ENCODE measurements at places on chromosomes 7 and 10. TPM values are rescaled to one million over a fixed set of nuclear protein-coding genes. Genes with fewer than 3 reads are reported as not detected.

The CRPPA gene
- 5.6 TPM for polyA plus RNA-seq

The GRB10 gene
- polyA plus RNA-seq: 40.4 TPM

The OIT3 gene
- polyA plus RNA-seq: 3.8 TPM

The HMX3 gene
- not detected for polyA plus RNA-seq

The PRSS37 gene
- 0.30 TPM for polyA plus RNA-seq

The PAX4 gene
- polyA plus RNA-seq: not detected

The HSPA12A gene
- polyA plus RNA-seq: 32.8 TPM

The COPG2 gene
- polyA plus RNA-seq: 69.7 TPM

The ASB10 gene
- polyA plus RNA-seq: not detected

The VWC2 gene
- 1.1 TPM for polyA plus RNA-seq

GRCh38 chr10:119371704-119372663 is 164.6 kb downstream of the GRK5 start:
- DNase-seq: no peak

DNA sequence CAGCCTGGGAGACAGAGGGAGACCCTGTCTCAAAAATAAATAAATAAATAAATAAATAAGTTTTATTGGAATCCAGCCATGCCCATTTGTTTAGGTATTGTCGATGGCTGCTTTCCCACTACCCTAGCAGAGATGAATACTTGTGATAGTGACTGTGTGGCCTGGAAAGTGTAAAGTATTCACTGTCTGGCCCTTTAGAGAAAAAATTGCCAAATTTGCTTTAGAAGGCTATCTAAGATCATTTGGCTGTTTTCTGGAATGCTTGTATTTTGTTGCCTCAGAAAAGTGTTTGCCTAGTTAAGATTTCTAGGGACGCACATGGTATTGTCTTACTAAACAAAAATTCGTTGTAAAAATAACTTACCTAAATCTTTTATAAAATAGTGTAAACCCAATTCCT is 35.4 kb downstream of the CHN2 start:
- no peak for DNase-seq

- peak; percentile 66 for DNase-seq
Measured at GRCh38 chr10:117216611-117217195, 19.4 kb downstream of the KCNK18 start.

DNA sequence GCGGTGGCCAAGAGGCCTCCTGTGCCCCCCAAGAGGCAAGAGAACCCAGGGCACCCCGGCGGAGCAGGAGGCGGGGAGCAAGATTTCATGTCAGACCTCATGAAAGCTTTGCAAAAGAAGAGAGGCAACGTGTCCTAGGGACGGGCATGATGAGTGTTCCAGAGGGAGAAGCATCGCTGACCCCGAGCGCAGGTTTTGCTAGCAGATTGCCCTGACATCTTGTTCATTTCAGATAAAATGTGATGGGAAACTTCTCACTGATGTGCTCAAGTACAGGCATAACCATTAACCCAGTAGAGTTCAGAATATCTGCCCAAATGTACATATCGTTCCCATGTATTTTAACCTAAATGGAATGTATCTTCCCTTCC is 129.2 kb downstream of the APBB1IP start:
- DNase-seq: no peak

- no peak for DNase-seq
Measured at GRCh38 chr7:100685049-100685605, 8.9 kb downstream of the GIGYF1 start.

DNA sequence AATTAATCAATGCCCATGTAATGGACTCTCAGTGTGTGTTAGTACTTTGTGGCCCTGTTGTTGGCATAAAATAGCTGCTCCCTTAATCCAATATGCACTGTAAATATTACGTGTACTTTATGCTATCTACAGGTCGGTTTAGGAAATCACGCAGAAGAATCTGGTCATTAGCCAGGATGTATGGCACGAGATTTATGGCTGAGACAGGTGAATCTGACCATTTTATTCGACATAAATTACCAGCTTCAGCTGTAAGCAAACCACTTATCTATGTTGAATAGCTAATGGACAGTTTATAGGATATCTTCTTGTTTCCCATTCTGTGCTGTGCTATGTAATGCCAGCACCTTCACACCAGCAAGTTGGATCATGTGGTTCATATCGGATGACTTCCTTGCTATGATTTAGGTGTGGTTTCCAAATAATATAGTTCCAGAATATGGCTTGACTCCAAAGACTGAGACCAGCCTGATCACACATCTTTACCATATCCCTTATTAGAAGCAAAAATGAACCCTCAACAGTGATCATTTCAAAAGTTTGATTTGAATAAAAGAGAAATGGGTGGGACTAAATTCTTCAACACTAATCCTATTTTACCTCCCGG is 301.4 kb downstream of the AHR start:
- no peak for DNase-seq

DNA sequence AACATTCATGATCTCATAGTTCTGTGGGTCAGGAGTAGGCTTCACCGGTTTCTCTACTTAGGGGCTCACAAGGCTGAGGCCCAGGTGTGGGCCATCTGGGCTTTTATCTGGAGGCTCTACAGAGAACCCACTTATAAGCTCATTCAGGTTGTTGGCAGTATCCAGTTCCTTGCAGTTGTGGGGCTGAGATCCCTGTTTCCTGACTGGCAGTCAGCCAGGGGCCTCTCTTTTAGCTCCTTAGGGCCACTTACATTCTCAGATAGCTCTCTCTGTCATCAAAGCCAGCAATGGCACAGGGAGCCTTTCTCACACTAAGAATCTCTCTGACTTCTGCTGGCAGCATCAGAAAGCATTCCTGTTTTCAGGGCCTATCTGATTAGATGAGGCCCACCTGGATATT is 18.2 kb upstream of the HECTD2 start:
- no peak for DNase-seq

DNA sequence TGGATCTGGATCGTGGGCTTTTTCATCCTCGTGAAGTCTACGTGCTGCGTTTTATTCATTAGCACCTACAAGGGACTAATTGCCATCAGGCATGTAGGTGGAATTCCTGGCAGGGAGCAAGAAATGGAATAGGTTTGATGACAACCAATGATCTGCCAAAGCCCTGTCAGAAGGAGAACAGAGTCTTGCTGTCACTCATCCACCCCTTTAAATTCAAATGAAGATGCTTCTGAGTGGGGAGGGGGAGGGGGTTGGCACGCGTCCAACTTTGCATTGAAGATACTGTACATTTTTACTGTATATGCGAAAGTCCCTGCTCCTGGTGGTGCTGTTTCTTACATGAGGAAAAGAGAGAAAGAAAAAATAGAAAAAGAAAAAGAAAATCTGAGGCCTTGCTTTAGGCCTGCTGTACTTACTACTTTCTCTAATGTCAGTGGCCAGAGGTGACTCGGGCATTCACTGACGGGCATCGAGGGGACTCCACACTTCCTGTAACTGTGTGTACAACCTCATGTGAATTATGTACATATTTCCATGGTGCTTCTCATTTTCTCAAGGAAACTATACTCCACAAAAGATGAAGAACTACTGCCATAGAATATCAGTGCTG is 569.1 kb downstream of the INHBA start:
- no peak for DNase-seq

- DNase-seq: no peak
Measured at GRCh38 chr7:91633013-91633441, 247.5 kb downstream of the MTERF1 start.

DNA sequence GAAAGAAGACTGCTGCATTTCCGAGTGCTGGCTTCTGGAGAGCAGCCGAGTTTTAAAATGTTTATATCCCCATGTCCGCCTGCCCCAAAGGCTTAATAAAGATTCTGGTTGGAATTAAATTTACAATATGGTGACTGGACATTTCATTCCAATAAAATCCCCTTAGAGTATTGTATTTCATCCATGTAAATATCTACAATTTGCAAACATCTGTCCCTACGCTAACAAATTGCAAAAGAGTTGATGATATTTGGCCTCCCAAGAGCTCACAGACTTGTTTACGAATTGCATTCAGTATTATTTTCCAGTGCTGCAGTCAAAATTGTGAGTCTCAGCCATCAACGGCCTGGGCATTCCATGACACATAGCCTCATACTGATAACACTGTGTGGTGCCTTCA is 50.1 kb downstream of the PLEKHS1 start:
- DNase-seq: no peak

GRCh38 chr7:82757-83155 is 109.6 kb upstream of the FAM20C start:
- DNase-seq: no peak

- no peak for DNase-seq
Measured at GRCh38 chr7:36690514-36691187, 33.6 kb downstream of the AOAH start.

DNA sequence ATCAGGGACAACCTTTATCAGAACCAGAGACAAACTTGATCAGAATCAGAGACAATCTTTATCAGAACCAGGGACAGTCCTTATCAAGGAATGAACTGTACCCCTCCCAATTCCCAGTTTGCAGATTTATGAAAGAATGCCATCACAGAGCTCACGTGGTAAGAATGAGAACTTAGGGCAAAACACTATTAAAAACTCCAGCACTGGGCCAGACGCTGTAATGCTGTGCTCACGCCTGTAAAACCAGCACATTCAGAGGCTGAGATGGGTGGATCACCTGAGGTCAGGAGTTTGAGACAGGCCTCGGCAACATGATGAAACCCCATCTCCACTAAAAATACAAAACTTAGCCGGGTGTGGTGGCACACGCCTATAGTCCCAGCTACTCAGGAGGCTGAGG is 85.1 kb upstream of the TNRC18 start:
- DNase-seq: no peak

GRCh38 chr7:158858592-158859503 is 2.5 kb downstream of the DYNC2I1 start:
- no peak for DNase-seq

- no peak for DNase-seq
Measured at GRCh38 chr10:105844676-105845570, 1203.8 kb downstream of the SORCS3 start.

- DNase-seq: no peak
Measured at GRCh38 chr7:2757904-2758672, 70.1 kb downstream of the AMZ1 start.

- peak; percentile 74 for DNase-seq
Measured at GRCh38 chr7:21253740-21254687, 173.9 kb upstream of the SP4 start.

- DNase-seq: no peak
Measured at GRCh38 chr10:31803606-31804351, 124.9 kb downstream of the ARHGAP12 start.

DNA sequence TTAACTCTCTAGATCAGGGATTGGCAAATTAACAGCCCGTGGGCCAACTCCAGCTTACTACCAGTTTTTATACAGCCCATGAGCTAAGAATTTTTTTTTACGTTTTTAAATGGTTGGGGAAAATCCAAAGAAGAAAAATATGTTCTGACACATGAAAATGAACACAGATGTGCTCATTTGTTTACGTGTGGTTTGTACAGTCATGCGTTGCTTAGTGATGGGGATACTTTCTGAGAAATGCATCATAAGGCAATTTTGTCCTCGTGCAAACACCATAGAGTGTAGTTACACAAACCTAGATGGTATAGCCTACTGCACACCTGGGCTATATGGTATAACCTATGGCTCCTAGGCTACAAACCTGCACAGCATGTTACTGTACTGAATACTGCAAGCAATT is 8.3 kb upstream of the SMKR1 start:
- no peak for DNase-seq

DNA sequence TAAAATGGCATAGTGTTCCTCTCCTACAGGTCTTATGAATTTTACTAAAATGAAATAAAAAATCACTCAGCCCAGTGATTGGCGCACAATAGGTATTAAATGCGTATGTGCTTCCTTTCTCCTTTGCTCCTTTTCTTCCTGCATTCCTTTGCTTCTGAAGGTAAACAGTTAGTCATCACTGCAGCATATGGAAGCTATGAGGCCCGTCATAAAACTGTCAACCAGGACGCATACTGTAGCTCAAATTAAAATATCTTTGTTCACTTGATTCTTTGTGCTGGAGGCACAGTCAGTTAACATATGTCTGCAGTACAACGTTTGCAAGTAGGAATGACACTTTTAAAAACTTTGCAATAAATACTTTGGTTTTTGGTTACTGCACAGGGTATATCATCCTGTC is 374.7 kb downstream of the TCERG1L start:
- DNase-seq: no peak

DNA sequence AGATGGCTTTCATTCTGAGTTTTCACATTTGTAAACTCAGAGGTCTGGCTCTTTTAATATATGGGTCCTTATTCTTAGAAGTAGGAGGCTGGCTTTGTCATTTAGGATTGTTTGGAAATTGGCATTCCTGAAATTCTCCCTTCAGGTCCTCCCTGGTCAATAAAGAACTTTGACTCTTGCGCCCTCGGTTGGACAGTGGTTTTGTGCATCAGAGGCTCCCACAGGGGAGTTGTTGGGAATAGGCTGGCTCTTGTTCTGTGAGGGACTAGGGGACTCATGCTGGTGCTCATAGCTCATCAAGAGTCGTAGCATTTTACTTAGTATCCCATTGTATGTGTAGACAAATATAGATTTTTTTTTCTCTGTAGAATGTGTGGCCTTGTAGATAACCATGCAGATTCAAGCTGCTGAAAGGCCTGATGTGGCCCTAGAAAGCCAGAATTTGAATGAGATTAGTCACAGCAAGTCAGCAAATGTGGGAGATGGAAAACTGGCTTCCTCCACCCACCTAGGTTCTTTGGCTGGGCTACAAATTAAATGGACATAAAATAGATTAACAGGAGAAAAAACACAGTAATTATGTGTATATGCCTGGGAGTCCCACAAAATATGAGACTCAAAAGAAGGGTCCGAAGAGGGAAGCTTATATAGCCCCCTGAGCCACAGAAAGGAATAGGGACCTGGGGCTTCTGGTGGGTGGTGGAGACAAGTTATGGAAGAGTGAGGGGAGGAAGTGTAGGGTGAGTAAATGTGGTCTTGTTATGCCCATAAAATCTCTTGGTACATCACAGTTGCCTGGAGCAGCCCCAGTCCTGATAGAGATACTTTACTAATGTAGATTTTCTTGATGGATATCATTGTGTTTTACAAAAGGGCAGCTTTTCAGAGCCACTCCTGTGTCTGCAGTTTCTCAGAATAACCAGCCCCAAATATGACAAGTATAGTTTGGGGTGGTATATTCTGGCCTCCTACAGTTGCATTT is 94.6 kb upstream of the BTBD16 start:
- no peak for DNase-seq
